Activated T-cell treated with anti-CD3 and anti-CD28 coated beads, Interleukin-2, amount 50 U/mL, for 1 hour (primary cell): ENCODE measurements at places on chromosomes 4 and X.

DNA sequence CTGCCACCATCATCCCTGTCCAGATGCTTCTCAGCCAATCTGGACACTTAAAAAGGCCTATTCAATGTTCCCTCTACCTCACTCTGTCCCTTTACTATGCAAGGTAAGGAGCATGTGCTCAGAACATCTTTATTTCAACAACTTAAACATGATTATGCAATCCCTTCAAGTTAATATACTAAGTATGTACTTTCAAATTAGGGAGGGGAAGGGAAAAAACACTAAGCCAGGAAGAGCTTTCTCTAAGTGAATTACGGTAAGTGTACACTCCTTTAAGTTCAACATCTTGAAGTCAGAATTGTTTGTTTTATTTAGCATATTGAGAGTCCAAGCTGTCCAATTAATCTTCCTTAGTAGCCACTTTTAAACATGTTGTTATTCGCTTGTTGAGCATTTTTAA, 14.1 kb downstream of the SLC10A7 start:
- DNase-seq: no peak

GRCh38 chrX:13387666-13388494, 68.0 kb upstream of the ATXN3L start:
- DNase-seq: no peak

DNA sequence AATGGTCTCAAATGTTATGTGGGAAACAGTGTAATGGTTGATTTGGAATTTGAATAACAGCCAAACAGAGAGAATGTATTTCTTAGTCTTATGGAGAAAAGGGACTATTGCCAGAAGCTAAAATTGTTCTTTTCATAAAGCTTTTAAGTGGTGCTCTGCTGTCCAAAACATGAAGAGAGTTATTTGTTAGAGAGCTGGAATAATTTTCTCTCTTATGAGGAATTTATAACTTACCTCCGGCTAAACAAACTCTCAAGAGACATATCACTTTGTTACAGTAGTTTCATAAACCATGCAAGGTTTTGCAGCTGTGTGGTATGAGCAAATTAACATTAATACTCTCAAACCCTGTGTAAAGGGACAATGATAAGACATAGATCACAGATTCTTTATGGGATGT, 28.6 kb downstream of the SULT1B1 start:
- no peak for DNase-seq

- DNase-seq: no peak
These were observed 102.8 kb downstream of the NAF1 start for GRCh38 chr4:163063891-163064290.

GRCh38 chr4:48664938-48665337, 115.1 kb downstream of the FRYL start:
- no peak for DNase-seq

GRCh38 chrX:134715930-134716619, 57.8 kb upstream of the PLAC1 start:
- no peak for DNase-seq

DNA sequence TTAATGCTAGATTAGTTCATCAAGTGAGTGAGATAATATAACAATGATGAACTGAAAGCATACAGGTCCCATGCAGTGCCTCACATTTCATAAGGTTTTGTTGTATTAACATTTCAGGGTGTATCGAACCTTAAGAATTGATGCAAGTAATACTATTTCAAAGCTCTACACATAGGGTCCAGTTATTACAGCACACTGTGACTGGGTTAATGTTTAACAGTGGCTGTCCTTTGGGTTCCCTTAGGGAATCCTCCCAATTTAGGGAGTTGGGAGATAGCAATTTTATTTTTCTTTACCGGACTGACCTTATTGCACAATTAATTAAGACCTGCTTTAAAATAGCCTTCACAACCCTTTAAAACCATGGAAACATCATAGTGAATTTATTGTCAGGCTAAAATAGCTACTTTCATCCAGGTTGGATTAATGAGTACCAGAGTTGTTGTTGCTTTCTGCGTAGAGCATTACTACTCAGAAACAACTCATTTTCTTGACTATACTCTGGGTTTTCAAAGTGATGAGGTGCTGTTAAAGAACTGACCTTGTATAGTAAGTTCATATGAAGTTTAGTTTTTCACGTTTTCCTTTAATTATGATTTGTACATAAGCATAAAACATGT, 134.4 kb downstream of the AKAP4 start:
- no peak for DNase-seq
